ENCODE measurements at places on chromosomes 2 and 18.

DNA sequence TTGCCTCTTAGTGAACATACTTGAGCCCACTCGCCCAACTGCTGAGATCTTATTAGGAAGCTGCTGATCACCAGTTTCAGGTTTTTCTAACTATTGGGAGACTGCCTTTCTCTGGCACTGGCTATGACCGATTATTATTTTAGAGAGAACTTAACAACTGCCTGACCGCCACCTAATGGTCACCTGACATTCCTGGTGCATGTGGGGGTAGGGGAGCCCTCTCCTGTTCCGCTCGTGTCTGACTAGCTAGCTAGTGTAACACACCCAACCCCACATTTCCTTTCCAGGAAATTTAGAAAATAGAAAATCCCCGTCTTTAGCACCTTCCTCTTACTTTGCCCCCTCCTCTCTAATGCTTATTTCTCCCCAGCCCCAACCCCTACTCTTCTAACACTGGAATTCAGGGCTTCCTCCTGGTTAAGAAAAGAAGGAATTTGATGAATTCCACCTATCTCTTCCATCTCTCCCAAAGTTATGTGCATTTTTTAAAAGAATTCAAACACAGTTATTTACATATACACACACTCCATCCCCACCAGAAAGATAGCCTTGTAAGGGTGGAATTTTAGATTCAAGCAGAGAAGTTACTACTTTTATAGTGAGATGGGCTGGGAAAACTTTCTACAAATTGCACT lies 19.4 kb upstream of the DNER start:
- no peak for DNase-seq

DNA sequence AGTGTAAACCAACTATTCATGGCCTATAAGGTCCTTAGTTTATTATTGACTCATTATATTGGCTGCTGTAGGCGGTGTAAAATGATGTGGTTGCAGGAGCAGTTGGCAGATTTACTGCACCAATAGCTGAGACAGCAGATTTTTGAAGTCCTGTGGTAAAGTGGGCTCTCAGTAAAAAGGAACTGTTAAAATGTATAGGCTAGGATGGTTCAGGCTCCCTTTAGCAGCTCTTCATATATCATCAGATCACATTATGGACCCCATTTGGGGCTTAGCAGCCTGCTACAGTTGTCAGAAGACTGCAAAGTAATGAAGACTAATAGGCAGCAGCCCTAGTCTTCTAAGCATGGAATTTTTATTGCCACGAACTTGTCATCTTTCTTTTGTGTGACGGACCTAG lies 27.8 kb downstream of the MTX2 start:
- no peak for DNase-seq

DNA sequence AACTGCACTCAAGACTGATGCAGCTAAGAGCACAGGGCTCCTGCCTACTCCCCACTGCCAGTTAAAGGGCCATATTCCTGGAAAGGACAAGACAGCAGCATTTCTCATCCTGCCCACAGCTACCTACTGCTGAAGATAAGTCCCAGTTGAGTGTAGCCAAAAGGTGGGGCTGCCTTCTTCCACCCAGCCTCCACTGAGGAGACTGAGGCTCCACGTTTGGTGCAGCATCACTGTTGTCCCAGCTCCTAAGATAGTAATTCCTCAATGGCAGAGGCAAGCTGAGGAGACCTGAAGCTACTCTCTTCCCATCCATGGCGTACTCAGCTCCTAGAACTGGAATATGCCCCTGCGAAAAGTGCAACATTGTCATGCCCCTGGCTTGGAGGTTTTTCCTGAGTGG lies 149.7 kb downstream of the TRABD2A start:
- DNase-seq, result no peak

GRCh38 chr2:70833246-70833645 lies 2.4 kb downstream of the CD207 start:
- DNase-seq, result no peak
